ENCODE measurements at places on chromosomes 13 and 19.

DNA sequence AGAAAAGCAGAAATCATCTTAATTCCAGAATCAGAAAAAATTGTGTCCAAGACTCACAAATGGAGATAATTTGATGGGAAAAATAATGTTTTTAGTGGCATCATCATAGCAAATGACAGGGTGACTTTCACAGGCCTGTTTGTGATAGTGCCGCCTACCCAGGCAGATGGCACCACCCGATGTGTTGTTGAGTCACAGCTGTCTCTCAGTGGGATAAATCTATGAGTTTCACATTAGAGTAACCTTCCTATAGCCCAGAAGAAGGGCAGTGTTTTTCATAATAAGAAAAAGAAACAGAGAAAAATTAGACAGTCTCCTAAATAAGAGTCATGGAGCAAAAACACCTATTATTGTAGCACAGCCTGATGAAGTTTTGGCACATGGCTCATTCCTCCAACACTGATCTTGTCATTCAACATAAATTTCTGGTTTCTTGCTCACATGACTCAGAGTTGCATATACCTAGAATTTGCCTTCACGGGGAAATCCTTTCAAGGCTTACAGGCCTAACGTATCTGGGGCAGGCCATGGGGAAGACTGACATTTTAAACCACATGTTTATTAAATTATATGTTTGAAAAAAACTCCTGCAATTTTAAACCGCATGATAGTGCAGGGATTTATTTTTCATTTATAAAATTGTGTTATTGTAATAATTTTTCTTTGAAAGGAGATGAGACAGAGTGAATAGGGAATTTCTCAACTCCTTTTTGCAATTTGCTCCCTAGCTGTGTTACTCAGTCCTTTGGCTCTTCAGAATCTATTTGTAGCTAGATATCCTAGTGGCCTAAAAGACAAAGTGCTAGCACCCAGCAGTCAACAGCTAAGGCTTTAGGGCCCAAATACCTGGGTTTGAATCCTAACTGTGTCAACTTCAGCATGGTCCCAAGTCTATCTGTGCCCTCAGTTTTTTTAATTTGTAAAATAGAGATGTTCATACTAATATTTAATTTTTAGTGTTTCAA is 393.7 kb downstream of the NDFIP2 start:
- no peak for DNase-seq

GRCh38 chr13:113052971-113053370 is 52.6 kb upstream of the F7 start:
- no peak for DNase-seq

GRCh38 chr19:4208385-4209094 is 20.8 kb upstream of the EBI3 start:
- no peak for DNase-seq

DNA sequence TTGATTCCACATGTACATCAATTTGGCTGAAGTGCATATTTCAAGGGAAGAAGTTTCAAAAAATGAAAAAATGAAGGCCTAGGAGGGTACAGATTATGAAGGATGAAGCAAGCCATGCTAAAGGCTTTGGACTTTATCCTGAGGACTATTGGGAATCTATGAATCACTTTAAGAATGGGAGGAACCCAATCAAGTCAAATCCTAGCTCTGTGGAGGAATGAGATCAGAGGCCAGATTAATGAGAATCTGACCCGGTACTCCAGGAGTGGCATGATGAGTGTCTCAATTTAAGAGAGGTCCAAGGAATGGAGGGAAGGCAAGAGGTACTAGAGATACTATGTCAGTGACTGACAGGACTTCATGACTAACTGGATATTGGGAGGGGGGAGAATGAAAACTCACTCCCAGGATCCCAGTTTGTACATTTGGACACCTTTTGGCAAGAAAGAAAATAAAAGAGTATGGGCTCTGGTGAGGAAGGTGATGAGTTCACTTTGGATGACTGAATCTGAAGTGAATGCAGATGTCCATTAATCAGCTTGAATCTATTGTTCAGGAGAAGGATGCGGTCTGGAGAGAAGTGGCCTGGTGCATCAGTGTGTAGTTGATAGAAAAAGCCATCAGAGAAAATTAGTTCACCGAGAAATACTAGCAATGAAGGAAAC is 349.0 kb downstream of the EFNB2 start:
- DNase-seq, result no peak

DNA sequence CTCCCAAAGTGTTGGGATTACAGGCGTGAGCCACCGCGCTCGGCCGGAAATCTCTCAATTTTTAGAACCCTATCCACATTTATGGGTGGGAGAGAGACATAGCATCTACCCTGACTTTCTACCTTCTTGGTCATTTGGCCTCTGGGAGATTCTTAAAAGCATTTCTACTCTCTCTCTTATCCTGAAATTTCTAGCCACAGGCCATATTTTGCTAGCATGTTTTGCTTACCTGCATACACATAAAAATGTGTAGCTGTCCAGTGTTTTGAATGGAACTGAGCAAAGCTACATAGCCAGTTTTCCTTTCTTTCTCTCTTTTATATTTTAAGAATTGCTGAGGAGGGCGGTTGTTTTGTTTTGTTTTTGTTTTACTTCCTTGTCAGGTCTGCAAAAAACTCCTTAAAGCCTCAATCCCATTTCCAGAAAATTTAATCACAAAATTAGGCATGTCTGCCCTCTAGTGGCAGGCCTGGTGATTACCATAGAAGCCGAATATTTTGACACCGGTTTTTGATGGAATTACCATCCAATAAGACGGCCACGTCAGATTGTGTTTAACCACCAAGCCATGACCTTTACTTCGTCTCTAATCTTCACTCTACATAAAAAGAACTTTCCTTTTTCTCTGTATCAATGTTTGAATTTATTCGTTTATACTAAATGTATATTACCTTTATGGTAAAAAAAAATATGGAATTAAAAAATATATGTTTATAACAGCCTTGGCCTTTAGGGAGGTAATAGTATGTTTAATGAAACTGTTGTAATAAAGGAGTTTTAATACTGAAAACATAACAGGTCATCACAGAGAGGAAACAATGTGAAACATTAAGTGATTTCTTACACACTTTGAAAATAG is 34.4 kb upstream of the OXGR1 start:
- DNase-seq, result peak; percentile 13

DNA sequence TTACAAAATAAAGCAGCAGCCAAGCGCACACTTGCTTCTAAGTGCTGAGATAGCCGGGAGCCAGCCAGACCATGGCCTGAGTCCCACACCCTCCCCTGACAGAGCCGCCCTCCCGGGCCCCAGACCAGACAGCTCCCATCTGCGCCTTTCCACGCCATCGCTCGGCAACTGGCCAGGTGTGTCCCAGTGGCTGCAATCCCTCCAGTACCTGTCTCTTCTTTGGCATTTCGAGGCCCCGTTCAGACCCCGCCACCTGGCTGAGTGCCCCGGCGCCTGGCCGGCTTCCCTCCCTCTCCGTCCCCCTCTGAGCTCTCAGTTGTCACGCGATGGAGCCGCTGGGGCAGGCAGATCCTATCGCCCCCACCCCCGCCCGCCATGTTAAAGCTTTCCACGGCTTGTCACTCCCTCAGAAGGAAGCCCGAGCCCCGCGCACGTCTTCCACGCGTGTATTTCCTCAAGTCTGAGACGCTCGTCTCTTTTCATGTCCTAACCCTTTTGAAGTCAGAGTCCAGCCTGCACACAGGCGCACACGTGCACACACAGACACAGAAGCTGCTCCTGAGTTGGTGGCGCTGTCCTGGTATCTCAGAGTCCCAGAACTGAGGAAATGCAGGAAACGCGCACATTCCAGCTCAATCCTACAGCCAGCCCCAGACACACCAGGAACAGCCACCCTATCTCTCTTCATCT is 7.9 kb downstream of the MLLT1 start:
- no peak for DNase-seq
